ENCODE measurements at places on chromosomes 2 and 18. TPM values are rescaled to one million over a fixed set of nuclear protein-coding genes. Genes with fewer than 3 reads are reported as not detected.

DNA sequence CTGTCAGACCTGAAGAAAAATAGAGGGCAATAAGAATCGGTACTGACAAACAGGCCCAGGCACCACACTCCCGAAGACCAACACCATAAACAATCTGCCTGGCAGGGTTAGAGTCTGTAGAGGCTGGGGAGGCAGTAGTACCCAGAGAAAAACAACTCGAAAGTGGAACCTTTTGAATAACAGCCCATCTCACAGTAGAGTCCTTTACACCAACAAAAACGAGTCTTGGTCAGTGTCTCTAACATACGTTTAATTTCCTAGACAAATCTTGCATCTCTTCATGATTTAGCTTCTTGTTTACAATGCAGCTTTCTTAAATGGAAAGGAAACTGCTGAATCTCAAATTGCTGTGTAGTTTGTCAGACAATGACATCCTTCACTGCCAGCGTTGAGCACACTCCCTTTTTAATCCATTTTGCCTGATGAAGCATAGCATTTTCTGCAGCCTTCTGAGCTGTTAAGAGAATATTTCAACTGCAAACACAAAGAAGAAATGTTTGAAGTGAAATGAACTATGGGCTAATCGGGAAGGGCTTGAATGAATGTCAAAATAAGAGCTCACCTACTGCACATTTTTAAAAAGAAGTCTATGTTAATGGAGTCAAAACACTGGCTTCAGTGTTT lies 73.1 kb upstream of the DSG1 start:
- no peaks in the 10 kb centered on the region for H3K36me3 ChIP-seq
- no peak overlapping the region for H3K27ac ChIP-seq
- no peak overlapping the region for H3K4me3 ChIP-seq
- H3K27me3 ChIP-seq, result no peaks in the 10 kb centered on the region
- peaks cover 2% of the 10 kb centered on the region for H3K4me1 ChIP-seq

DNA sequence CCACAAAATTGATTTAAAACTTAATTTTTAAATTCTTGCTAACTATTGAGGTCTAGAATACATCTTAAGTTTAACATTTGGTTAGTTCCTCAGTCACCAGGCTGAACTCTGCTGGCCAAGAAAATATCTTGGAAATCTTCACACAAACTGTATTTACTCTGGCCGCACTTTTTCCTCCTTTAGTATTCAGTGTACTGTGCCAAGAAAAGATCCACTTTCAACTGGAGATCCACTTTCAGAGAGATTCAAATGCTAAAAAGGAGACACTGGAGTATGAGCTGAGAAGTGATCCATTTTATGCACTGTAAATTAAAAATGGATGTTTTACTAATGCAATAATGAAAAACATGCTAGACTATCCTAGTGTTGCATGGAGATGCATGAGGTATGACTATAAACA lies 98.1 kb downstream of the ANTXR1 start:
- DNase-seq, result no peak
- H3K27me3 ChIP-seq, result no peaks in the 10 kb centered on the region
- H3K27ac ChIP-seq, result no peak overlapping the region
- no peak overlapping the region for H3K4me3 ChIP-seq

- no peak overlapping the region for H3K4me3 ChIP-seq
- H3K36me3 ChIP-seq, result peaks cover 20% of the 10 kb centered on the region
- H3K27ac ChIP-seq, result no peak overlapping the region
Measured at GRCh38 chr2:63334910-63335309, 253.4 kb downstream of the WDPCP start.

GRCh38 chr2:188381614-188382013 lies 89.9 kb downstream of the GULP1 start:
- H3K27me3 ChIP-seq, result no peaks in the 10 kb centered on the region
- DNase-seq, result no peak
- H3K27ac ChIP-seq, result no peak overlapping the region
- no peaks in the 10 kb centered on the region for H3K36me3 ChIP-seq
- H3K4me1 ChIP-seq, result no peaks in the 10 kb centered on the region
- H3K4me3 ChIP-seq, result no peak overlapping the region

GRCh38 chr18:5239447-5239846 lies 42.4 kb upstream of the AKAIN1 start:
- no peak for DNase-seq
- H3K4me1 ChIP-seq, result peaks cover 14% of the 10 kb centered on the region
- no peaks in the 10 kb centered on the region for H3K27me3 ChIP-seq
- H3K27ac ChIP-seq, result no peak overlapping the region
- peaks cover 47% of the 10 kb centered on the region for H3K36me3 ChIP-seq

DNA sequence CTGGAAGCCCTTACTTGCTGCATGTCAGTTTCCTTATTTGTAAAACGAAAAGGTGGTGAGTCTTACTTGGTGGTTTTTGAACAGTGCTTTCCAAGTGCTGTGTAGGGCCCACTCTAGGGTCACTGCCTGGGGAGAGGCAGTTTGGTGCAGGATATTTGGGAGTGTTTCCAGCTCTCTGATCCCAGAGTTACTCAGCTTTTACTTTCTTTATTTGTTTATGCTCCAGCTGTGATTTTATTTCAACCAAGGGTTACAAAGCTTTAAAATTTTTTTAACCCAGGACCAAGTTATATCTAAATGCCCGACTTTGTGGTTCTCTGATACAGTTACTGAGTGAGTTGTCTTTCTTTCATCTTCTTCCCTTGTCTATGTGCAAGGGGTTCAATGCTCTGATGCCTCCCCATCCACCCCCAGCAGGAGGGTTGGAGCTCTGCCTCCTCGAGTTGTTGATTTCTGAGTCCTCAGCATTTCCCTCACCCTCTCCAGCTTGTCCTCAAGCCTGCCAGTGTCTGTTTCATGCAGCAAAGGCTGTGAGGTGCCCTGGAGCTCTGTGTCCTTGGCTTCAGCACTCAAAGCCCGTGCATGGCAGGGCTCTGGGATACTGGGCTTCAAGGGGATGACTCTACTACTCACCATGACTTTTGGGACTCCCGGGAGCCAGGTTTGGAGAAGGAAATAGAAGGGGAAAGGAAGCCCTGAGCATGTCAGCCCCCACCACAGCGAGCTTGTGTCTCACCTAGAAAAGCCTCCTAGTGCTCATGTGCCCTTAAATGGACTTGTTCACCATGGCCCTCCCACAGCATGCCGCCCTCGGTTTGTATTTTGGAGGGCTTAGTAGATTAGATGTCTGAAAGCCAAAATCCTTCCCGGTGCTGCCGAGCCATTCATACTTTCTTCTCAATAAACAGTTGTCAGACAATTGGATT lies 236.8 kb downstream of the SETBP1 start:
- no peaks in the 10 kb centered on the region for H3K36me3 ChIP-seq
- H3K27me3 ChIP-seq, result peaks cover 19% of the 10 kb centered on the region
- H3K4me1 ChIP-seq, result peaks cover 9% of the 10 kb centered on the region
- no peak overlapping the region for H3K27ac ChIP-seq

GRCh38 chr2:100317634-100318033 lies 4.7 kb downstream of the LONRF2 start:
- H3K27me3 ChIP-seq, result peaks cover 42% of the 10 kb centered on the region
- peaks cover 14% of the 10 kb centered on the region for H3K36me3 ChIP-seq
- no peaks in the 10 kb centered on the region for H3K4me1 ChIP-seq
- no peak overlapping the region for H3K27ac ChIP-seq
- DNase-seq, result no peak
- no peak overlapping the region for H3K4me3 ChIP-seq

DNA sequence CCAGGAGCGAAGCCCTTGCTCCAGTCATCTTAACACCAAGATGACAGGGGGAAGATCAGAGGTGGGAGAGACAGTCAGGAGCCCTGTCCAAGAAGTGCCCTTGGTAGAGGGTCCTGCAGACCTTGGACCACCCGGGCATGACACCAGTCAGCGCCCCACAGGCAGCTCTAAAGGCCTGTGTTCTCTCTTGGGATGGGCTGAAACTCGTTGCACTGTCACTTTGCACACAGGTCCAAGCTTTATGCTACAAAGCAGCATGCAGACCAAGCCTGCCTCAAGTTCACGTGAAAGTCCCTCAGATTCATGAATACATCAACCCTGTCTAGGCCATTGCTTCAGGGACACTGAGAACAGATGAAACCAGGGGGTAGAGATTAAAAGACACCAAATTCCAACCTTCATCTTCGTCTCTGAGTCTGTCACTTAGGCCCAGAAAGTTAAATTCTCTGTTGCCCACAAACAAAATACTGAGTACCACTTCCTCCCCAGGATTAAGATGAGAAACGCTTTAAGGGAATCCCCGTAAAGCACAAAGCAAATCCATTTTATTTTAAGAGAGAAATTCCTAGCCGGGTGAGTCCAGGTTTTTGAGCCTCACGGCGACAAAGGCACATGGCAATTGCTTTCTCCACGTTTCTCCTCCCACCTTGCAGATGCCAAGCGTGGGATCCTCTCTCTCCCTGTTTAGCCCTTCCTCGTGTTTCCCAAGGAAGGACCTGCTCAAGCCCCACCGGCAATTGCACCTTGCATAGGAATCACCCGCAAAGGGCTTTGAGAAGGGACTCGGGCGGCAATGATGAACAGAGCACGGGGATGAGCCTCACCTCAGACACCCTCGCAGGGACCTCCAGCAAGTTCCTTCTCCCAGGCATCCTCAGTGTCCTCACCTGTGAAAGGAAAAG lies 75.0 kb upstream of the ID2 start:
- no peak overlapping the region for H3K27ac ChIP-seq
- no peaks in the 10 kb centered on the region for H3K36me3 ChIP-seq
- peaks cover 21% of the 10 kb centered on the region for H3K4me1 ChIP-seq
- DNase-seq, result no peak

- DNase-seq, result no peak
- no peak overlapping the region for H3K4me3 ChIP-seq
- no peak overlapping the region for H3K27ac ChIP-seq
- H3K36me3 ChIP-seq, result no peaks in the 10 kb centered on the region
Measured at GRCh38 chr2:29255004-29255403, 139.8 kb downstream of the CLIP4 start.

DNA sequence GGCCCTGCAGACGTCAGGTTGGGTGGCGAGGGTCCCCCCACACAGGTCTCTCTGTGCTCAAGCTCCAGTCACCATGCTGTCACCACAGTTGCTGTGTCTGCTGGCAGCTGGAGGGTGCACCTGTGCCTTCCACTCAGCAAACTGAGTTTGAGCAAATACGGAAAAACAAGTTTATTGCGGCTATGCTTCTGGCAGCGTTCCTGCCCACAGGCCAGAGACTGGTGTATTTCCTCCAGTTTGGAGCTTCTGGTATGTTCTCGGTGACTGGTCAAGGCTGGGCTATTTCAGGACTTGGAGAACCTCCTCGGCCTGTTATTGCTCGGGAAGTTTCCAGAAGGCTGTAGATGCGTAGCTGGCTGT lies 132.6 kb downstream of the SEPTIN10 start:
- DNase-seq, result no peak
- no peak overlapping the region for H3K27ac ChIP-seq
- peaks cover 8% of the 10 kb centered on the region for H3K36me3 ChIP-seq
- H3K4me3 ChIP-seq, result no peak overlapping the region

- no peak overlapping the region for H3K4me3 ChIP-seq
Measured at GRCh38 chr18:75132931-75133525, 75.9 kb downstream of the PTGR3 start.

DNA sequence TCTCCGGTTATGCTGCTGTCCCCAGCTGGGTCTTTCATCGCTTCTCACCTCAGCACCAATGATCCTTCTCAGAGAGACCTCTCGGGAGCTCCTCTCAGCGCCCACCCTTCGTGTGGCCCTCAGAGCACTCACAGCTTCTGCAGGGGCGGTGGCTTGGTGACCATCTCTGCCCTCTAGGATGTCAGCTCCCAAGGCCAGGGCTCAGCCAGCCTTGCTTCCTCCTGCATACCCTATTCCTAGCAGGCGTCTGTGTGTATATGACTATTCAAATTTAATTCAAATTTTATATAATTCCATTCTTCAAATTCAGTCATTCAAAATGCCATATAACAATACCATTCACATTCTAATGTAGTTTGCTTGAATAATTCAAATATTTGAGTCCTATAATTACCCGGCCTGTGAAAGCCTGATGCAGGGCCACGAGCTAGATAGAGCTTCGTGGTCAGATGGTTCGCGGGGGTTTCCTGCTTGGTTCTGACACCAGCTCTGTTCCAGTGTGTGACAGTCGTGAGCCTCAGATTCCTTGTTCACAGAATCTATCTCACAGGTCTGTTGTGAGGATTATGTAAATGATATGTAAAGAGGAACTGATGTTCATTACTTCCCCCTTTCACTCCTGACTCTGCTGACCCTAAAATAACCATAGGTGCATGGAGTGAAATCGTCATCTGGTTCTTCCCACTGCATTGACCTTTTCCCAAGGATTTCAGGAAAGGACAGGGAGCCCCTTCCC lies 94.0 kb upstream of the CNGA3 start:
- no peak overlapping the region for H3K4me3 ChIP-seq
- no peaks in the 10 kb centered on the region for H3K36me3 ChIP-seq
- no peak for DNase-seq
- H3K4me1 ChIP-seq, result no peaks in the 10 kb centered on the region

DNA sequence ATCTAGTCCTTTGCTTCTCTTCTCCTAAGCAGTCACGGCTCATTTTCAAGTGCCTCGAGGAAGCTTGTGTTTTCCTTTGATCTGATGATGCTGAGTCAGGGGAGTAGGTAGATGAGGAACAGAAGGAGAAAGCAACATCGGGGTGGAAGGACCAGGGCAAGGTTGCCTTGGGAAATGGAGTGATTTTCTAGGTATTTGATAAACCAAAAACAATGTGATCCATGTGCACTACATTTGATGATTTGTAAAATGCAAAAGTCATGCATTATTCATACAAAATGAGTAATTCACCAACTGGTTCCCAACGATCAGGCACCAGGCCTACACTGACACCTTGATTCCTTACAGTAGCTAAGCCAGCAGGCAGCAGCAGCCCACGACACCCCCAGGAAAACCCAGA lies 205.3 kb downstream of the ANAPC1 start:
- H3K27me3 ChIP-seq, result peaks cover 4% of the 10 kb centered on the region
- DNase-seq, result no peak

GRCh38 chr18:58227361-58227930 lies 183.4 kb downstream of the NEDD4L start:
- H3K4me3 ChIP-seq, result no peak overlapping the region
- H3K27me3 ChIP-seq, result no peaks in the 10 kb centered on the region
- no peaks in the 10 kb centered on the region for H3K36me3 ChIP-seq
- no peak for DNase-seq
- peaks cover 4% of the 10 kb centered on the region for H3K4me1 ChIP-seq
- H3K27ac ChIP-seq, result no peak overlapping the region

DNA sequence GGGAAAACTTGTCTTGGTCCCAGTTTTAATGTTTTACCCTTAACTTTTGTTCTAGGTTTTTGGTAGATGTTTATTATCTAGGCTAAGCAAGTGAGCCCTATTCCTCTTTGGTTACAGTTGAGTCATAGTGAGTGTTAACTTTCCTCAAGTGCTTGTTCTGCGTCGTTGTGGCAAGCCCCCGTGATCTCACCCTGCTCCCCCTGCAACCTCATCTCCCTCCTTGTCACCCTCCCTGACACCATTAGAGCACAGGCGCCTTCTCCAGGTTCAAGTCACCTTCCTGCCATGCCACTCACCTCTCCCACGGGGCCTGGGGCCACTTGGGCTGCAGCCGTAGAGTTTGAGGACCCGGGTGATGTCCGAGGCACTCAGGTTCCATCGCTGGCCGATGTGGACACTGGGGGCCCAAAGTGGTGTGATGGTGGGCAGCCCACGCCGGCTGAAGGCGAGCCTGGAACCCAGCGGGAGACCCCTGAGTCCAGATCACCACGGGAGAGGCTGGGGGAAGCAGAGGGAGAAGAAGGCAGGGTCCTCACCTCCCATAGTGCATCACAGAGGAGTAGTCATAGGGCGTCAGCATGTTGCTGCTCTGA lies 8.7 kb downstream of the ASTL start:
- no peak overlapping the region for H3K4me3 ChIP-seq
- DNase-seq, result no peak
- H3K27ac ChIP-seq, result no peak overlapping the region
- H3K4me1 ChIP-seq, result peaks cover 13% of the 10 kb centered on the region
- H3K36me3 ChIP-seq, result peaks cover 46% of the 10 kb centered on the region

DSG1 gene
- not detected for total RNA-seq

RBMS1 gene
- 106 TPM for total RNA-seq

ELOA2 gene
- not detected for total RNA-seq

L3MBTL4 gene
- total RNA-seq, result 0.85 TPM

GNAL gene
- total RNA-seq, result 1.1 TPM

SNED1 gene
- total RNA-seq, result 99.9 TPM
